ENCODE measurements at places on chromosomes 16 and 17.

GRCh38 chr16:890217-890616 lies 80.6 kb downstream of the LMF1 start:
- peak; percentile 71 for DNase-seq

DNA sequence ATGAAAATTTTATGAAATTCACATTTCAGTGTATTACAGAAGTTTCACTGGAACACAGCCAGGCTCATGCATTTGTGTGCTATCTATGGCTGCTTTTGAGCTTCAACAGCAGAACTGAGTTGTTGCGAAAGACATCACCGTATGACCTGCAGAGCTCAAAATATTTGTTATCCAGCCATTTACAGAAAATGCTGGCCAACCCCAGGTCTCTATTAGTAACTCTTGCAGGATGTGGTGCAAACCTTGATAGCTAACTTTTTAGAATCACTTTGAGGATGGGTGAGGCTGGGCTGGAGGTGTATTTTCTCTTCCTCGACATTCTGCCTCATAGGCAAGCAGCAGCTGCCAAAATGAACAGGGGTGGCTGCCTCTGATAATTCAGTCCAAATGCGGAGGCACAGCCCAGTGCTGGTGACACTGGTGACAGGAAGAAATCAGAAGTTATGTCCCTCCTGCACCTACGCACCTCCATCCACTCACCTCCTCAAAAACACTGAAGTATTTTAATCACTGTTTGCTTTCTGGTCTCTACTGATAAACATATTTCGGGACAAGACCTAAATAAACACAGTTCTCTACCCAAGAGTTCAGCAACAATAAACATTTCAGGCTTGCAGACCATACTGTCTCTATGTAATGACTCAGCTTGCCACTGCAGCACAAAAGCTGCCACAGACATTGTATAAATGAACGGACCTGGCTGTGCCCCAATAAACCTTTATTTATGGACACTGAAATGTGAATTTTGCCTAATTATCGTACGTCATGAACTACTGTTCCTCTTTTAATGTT lies 28.5 kb downstream of the ARHGAP17 start:
- peak; percentile 63 for DNase-seq

GRCh38 chr17:69404399-69404798 lies 10.1 kb upstream of the MAP2K6 start:
- no peak for DNase-seq

DNA sequence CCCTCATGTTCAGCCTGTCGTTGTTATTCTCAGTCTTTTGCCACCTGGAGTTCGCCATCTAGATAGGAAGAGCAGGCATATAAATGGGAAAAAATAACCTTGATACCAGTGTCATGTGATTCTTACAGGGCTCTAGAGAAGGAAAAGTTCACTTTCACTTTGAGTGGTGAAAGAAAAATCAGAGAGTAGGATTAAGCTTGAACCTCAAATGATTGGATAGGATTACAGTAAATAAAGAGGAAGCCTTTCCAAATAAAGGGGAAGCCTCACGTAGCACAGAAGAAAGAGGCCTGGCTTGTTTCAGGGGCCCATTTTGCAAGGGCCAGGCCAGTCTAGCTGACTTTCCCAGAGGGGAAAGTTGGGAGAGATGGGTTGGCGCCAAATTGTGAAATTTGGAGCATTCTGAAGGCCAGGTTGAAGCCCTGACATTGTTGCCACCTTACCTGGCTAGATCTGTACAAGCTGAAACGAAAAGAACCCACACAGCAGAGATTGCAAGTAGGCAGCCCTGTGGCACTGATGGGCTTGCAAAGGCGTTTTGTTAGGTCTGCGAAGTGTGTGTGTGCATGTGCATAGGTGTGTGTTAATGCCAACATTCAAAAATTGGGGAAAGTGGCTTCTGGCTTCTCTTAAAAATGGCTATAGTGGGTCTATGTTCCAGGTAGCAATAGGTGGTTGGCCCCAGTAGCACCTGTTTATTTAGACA lies 38.8 kb downstream of the TMC6 start:
- no peak for DNase-seq

- DNase-seq, result no peak
Measured at GRCh38 chr17:49053171-49053829, 56.1 kb downstream of the IGF2BP1 start.

GRCh38 chr17:8609910-8610309 lies 20.6 kb downstream of the MYH10 start:
- no peak for DNase-seq

GRCh38 chr17:50966163-50966666 lies 100.1 kb upstream of the TOB1 start:
- DNase-seq, result no peak
